ENCODE measurements at places on chromosomes 5 and 9. TPM values are rescaled to one million over a fixed set of nuclear protein-coding genes. Genes with fewer than 3 reads are reported as not detected.

The SPRY4 gene
- 2.7 TPM for total RNA-seq

The GLRA1 gene
- not detected for total RNA-seq

The HSD17B3 gene
- total RNA-seq, result not detected

The PLPP7 gene
- total RNA-seq, result 6.8 TPM

The CDC20B gene
- not detected for total RNA-seq

The PDE6A gene
- not detected for total RNA-seq

The DAB2 gene
- 161 TPM for total RNA-seq

The PTGDS gene
- 2.3 TPM for total RNA-seq

The FAM120A gene
- total RNA-seq, result 83.1 TPM

The TSSK1B gene
- 0.09 TPM for total RNA-seq

The IRX4 gene
- total RNA-seq, result not detected

The RNF20 gene
- total RNA-seq, result 35.5 TPM

The ENTREP1 gene
- not detected for total RNA-seq

The ANKRD18B gene
- total RNA-seq, result 0.28 TPM

The CNTNAP3 gene
- 0.18 TPM for total RNA-seq

The GRM6 gene
- total RNA-seq, result not detected

The SPATA31A3 gene
- not detected for total RNA-seq

The TLX3 gene
- not detected for total RNA-seq

The SLC23A1 gene
- total RNA-seq, result under 0.01 TPM

The TLE1 gene
- 32.9 TPM for total RNA-seq

The GMCL2 gene
- total RNA-seq, result not detected
